ENCODE measurements at places on chromosomes 1 and 21.

GRCh38 chr1:161013131-161013487, 7.8 kb downstream of the F11R start:
- no peak for DNase-seq

DNA sequence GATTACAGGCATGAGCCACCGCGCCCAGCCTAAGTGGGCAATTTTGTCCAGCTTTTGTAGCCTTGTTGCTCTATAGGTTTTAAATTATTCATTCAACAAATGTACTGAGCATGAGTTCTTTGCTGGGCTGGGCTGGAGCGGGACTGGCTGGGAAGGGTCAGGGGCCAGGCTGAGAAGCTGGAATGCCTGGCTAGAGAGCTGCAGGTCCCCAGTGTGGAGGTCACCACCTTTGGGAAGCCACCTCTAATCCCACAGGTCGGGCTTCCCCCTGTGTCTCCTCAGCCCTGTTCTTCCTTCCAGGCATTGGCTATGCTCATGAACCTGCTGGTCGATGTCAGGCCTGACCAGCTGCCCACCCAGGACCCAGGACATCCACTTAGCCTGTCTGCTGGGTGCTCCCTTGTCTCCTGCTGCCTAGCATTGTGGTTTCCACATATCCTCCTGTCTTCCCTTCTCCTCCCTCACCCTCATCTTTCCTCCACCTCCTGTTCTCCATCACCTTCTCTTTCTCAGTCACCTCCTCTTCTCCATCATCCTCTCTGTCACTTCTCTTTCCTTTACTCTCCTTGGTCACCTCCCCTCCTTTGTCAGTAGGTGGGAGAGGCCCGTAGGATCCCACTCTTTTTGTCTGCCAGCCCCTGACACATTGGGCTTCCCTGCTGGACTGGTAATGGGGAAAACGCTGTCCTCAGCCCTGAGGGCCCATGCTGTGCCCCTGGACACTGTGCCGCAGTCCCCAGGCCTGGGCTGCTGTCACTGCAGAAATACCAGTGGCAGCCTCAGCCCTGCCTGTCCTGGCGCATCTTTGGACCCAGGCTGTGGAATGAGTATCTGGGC, 23.8 kb downstream of the SERINC2 start:
- DNase-seq = peak; percentile 34

DNA sequence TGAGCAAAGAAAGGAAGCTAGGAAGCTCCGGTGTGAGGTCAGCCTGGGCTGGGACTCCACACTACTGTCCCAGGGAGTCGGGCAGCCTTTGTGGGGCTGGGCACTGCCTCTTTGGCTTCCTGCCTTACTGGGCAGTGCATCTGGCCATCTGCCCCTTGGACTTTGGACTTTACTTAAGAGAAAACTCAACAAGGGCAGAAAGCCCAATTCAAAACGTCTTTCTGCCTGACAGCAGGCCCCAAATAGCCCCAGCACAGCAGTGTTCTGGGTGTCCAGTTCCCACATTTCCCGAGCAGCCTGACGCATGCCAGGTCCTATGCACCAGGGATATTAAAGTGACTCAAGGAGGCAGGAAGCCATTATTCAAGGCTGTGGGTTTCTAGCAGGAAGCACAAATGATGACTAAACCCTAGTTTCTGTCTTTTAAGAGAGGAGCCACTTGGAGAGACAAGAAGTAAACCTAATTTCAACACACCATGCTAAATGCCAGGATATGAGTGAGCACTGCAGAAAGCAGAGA, 37.9 kb upstream of the EDEM3 start:
- peak; percentile 57 for DNase-seq

GRCh38 chr1:155694167-155694566, 5.3 kb downstream of the DAP3 start:
- no peak for DNase-seq

GRCh38 chr1:43861337-43861736, 72.3 kb upstream of the ARTN start:
- no peak for DNase-seq

DNA sequence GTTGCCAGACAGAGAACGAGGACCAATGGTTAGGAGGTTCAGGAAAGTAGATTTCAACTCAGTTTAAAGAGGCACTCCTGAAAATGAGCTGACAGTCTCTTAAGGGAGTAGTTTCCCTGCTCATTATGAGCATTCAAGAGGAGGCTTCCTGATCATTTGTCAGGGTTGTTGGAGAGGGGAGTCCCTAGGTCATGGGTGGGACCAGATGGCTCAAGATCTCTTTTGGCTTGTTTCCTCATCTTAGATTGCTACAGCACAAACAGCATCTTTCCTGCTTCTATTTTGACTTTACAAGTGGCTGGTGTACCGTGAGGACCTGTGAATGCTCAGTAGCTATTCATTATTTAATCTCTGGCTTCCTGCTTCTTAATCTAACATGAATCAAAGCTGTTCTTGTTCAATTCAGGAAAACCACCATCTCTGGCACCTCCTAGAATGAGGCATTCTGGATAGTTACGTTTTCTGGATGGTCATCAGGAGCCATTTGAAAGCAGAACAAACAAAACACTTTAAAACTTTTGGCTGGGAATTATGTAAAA, 47.6 kb downstream of the PEX14 start:
- no peak for DNase-seq

DNA sequence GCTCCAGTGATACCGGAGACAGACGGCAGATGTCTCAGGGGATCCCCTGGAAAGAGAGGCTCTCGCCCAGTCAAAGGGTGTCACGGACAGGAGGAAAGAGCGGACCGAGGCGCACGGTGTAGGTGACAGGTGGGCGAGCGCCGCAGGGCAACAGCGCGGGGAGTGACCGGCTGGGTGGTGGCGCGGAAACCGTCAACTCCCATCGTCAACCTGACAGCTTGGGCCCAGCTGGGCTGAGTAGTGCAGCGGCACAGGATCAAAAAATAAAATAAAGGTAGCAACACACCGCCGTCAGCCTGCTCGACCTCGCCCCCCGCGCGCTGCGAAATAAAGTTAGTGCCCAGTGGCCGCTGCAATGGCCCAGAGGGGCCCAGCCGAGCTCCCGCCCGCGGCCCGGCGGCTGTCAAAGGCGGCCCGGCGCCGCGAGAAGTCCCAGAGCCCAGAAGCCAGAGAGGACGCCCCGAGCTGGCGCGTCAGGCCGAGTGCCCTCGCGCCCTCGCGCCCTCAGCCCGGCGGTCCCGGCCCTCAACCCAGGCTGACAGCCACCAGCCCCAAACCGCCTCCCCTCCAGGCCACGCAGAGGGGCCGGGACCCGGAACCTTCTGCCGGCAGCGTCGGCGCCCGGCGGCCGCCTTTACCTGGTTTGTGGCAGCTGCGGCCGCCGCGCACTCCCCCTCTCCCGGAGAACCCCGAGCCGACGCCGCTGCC, at the start of gene LYST:
Gene LYST, minus strand, starts transcription at position 702 of the 708 bp plus-strand sequence. CDS start 36,489 bp downstream, outside the sequence.
- DNase-seq = peak; percentile 56

- DNase-seq = no peak
These were observed 157.1 kb upstream of the NRIP1 start for GRCh38 chr21:15221799-15222386.

All from right forelimb (tissue), 1 donor.